ENCODE measurements at places on chromosomes 16 and 17.

DNA sequence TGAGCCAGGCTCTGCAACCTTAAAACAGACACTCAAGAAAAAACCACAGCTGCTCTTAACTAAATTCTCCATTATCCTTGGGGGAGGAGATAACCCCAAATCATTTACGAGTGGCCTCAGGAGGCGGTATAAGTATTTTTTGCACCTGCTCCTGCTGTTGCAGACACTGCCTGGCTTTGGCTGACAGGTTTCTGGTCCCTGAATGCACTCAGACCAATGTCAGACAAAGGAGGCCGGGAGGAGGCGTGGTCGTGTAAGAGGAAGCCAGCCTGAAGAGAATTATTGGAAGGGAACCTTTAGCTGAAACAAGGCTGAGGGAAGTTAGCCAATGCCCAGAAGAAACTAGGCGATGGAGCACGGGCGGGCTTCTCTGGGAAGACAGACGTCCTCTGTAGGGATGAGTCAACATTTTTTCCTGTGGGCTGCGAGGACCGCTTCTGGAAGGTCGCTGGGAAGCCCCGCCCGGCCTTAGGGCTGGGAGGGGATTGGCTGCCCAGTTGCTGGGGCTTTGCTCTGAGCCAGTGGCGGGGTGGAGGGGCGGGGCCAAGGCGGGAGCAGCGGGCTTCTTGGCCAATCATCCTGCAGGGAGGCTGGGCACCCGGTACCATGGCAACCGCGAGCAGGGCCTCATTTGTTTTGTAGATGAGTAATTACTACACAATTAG lies 82.3 kb downstream of the CCDC182 start:
- no peak for DNase-seq

DNA sequence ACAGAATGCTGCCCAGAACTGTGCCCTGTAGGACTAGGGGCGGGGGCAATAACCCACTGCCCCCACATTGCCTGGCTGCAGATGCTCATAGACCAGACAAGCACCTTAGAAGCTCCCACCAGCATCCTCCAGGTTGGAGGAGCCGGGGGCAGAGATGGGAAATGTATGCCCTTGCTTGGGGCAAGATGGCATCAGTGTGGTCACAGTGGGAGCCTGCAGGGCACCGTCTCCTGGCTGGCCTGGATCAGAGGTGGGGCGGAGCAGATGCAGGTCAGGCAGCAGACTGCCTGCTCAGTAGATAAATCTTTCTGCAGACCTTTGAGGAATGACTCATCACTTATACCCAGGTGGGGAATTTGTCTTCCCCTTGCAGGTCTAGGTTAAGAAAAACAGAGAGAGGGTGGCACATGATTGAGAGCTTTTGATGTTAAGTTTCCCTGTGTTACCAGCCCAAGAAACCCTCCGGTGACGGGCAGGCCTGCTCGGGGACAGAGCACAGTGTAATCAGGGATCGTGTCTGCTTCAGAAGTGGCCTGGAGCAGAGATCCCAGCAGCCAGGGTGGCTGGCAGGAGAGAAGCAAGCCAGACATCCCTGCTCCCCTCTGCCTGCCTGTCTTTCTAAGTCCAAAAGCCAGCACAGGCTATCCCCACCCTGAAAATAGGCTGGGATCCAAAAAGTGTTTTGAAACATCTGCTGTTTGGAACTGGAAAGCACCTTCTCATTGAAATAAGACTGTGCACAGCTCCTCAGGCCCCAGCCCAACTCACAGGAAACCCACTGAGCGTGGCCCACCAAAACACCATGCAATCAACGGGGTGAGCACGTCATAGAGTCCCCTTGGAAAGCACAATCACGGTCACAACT lies 50.7 kb upstream of the RPL38 start:
- DNase-seq, result no peak

GRCh38 chr16:74033441-74033995 lies 263.1 kb upstream of the PSMD7 start:
- DNase-seq, result no peak

GRCh38 chr16:79003026-79003609 lies 597.4 kb downstream of the MAF start:
- no peak for DNase-seq

- no peak for DNase-seq
Measured at GRCh38 chr16:81497690-81498089, 53.1 kb downstream of the CMIP start.

GRCh38 chr17:55664287-55664686 lies 58.4 kb downstream of the TMEM100 start:
- no peak for DNase-seq

DNA sequence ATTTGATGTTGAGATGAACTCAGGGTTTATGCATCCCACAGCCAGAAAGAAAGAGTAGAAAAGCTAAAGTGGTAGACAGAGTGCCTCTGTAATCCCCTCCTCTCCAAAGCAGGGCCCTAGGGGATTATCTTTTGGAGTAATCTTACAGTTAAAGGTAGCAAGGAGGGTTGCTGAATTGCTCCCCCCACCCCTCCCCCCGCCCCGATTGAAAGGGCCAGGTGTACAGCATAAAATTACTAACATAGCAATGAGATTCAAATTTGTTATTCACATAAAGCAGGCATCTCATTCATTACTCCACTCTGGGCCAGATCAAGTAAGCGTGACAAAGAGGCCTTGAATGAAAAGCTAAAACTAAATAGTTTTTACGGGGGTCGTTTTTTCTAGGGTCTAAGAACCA lies 72.7 kb downstream of the STH start:
- DNase-seq, result no peak
